NCI-H460 (cell line): ENCODE measurements at places on chromosomes 6 and 20. TPM values are rescaled to one million over a fixed set of nuclear protein-coding genes. Genes with fewer than 3 reads are reported as not detected.

DNA sequence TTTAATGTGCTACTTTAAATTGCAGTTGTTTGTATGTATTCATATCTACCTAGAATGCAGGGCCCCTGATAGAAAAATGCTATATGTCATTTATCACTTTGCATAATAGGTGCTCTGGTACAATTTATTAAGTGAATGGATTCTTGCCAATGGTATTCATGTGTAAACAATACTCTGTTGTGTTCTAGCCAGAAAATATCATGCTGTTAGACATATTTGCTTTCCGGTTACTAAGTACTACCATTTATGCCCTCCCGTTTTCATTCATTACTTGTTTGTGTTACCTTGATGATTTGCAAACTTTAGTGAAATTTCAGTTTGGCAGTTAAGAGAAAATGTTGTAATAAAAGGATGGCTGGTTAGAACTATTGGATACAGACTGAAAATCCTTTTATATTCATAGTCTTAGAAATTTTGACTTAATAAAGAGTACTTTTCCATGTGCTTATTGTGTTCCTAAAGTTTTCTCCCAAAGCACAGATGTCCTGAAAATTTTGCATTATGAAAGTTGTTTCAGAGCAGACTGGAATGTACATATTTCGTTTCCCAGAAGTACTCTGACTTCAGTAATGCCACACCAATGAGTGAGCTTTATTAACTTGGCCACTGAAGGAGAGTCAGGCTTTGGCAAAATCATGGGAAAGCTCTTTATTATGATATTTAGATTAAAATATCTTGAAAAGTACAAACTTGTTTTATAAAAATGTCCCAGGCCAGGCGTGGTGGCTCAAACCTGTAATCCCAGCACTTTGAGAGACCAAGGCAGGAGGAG lies 31.5 kb downstream of the RPF2 start:
- DNase-seq: no peak

DNA sequence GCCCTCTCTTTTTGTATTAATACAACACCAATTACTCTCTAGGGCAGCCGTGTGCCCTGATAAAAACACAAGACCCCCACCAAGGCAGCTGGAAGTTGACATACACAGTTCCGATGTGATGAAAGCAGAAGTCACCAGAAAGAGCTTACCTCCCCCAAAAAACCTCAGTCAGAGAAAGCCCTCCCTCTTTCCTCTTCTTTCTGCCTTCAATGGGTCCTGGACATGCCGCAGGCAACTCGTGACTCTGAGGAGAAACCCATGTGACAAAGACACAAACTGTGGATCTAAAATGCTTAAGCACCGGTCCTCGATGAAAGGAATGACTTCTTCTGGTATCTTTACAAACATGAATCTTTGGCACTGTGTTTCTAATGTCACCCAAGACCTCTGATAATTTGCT lies 117.7 kb upstream of the CCDC28A start:
- no peak for DNase-seq

Gene TINAG
- not detected in 2 replicates for total RNA-seq

DNA sequence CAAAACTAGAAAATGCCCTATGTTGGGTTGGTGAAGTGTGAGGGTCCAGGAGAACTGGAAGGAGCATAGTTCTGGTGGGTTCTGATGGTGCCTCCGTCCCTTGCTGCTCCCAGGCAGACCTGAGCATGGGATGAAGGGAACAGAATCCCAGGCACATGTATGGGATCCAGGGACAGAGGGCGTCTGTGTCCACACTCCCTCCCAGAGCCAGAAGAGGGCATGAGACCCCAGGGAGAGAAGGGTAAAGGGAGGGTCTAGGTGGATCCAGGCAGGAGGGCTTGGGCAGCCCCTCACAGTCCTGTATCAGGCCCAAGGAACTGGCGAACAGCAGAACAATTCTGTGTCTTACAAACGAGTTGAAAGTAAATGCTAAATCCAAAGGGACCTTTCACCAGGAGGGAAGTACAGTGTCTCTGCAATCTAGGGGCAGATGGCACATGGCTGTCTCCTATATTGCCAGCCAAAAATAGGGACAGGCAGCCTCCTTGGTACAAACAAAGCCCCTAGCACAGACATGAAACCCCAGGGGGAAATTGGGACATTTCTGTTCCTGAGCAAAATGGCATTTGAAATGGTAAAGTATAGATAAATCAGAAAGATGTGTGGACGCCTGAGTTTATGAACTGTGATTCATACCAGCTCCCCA lies 2.5 kb upstream of the BPIFA1 start:
- no peak for DNase-seq

Gene RFX6
- total RNA-seq: not detected in 2 replicates

DNA sequence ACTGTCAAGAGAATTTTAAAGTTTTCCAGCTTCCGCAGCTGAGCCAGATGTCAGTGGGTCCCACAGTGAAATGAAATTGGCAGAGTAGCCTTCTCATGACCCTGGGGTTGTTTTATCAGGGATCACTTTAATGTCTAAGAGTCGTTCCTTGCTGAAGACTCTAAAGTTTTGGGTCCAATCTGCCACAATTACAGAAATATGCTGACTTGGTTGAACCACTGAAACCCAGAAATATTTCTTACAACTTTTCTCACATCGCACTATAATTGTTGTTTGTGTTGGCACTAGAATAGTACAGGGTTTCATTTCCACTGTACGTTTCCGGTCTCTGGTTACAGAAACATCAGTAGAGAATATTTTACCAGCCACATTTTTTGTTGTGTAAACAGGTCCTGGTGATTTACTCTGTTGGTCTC lies 109.0 kb downstream of the HMGCLL1 start:
- no peak for DNase-seq
